ENCODE measurements at places on chromosomes 4 and X.

DNA sequence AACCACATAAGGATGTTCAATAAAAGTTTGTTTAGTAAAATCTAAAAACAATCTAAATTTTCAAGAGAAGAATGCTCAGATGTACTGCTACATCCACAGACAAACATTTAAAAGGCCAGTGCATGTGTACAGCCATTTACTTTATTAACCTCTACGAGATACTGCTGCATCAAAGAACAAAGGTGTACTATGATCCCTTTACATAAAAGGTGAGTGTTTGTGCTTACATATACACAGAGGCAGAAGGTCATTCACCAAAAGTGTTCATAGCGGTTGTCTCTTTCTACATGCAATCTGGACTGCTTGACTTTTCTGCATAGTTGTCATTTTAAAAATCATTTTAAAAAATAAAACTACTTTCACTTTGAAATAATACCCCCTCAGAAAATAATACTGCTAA, 81.7 kb downstream of the AFAP1 start:
- DNase-seq = no peak

DNA sequence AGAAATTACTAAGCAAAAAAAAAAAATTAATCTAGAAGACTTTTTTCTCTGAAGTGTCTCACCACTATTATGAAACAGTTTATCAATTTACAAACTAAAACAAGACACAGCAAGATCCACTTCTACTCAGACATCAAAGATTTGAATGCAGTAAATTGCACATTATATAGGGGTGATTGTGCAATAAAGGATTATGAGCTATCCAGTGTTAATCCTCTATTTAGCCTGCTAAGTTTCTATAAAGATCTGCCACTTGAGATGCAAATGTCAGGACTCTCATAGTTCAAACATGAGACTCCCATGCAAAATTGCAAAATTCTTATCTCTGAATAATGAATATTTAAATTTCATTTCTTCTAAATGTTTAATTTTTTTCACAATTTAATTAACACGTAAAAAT, 2.2 kb downstream of the TECRL start:
- no peak for DNase-seq

DNA sequence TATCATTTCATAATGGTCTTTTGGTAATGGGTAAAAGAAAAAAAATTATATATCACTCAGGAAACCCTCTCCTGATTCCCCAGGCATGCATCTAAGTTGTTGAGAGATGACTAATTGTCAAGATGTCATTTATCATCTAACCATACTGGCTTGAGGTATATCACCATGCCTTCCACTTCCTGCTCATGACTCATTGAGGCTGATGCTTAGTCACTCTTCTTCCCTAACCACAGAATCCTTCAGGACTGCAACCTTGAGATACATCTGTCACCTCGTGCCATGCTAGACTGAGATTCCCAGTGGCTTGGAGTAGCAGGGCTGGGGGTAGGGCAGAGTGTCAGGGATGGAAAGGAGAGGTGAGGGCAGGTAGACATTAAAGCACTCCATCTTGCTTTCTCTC, 782.5 kb upstream of the INTU start:
- DNase-seq = no peak

GRCh38 chrX:13198762-13199064, 121.1 kb downstream of the ATXN3L start:
- no peak for DNase-seq

GRCh38 chrX:75295641-75296040, 21.8 kb downstream of the UPRT start:
- no peak for DNase-seq

DNA sequence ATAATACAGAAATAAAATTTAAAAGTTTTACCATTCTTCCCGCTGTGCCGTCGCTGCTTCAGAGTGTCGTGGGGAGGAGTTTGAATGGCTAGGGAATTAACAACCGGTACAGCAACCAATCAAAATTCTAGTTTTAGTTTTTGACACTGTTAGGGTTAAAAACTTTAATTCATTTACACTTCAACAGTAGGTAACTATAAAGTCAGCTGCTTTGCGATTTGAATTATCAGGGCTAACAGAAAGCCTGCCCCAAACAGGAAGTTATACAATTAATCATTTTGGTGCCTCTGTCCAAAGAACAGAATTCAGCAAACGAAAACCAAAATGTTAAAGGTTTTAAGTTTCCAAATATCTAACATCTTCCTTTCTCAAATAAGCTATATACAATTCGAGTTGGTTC, 2.3 kb downstream of the HNRNPD start:
- peak; percentile 56 for DNase-seq

- no peak for DNase-seq
Observed at GRCh38 chrX:152814048-152814447, 16.5 kb downstream of the CETN2 start.

- DNase-seq = no peak
Observed at GRCh38 chr4:81896936-81897335, 425.2 kb upstream of the RASGEF1B start.

DNA sequence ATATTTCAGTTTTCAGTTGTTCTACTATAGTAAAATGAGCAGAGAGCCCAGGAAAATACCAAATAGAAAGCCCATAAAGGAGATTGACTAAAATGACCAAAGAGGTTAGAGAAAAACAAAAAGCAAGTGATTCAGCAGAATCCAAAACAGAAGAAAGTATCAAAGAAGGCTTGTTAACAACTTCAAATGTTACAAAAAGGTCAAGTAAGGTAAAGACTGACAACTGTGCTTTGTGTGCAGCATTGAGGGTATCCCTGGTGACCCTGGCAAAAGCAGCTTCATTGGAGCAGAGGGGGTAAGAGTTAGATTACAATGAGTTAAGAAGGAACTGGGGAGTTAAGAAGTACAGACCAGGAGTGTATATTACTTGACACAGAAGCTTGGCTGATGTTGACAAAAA, 317.9 kb downstream of the OPHN1 start:
- DNase-seq = no peak

DNA sequence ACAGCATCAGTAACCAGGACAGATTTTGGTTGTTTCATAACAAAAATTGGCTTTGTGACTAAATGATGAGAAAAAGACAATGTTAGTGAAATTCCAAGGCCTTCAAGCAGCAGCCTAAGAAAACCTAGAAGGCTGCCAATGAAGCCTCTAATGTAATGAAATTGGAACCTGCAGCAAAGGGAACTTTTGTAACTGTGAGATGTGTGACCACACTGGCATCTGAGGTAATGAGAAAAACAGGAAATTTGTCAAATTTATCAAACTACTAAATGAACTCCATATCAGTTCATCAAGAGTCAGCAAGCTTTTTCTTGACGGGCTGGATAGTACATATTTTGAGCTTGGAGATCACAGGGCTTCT, 30.4 kb upstream of the EMCN start:
- no peak for DNase-seq

- DNase-seq = no peak
Observed at GRCh38 chrX:14899607-14900006, 26.4 kb downstream of the MOSPD2 start.

GRCh38 chr4:77699731-77700210, 94.2 kb downstream of the CXCL13 start:
- no peak for DNase-seq

- peak; percentile 9 for DNase-seq
Observed at GRCh38 chr4:68907245-68907644, 44.4 kb downstream of the UGT2A3 start.

- DNase-seq = no peak
Observed at GRCh38 chrX:68916891-68917290, 88.1 kb downstream of the EFNB1 start.

GRCh38 chr4:117941611-117942010, 92.7 kb upstream of the NDST3 start:
- DNase-seq = no peak

GRCh38 chr4:180953572-180953971, 1289.6 kb upstream of the TENM3 start:
- no peak for DNase-seq

GRCh38 chrX:112058255-112058654, 24.3 kb downstream of the TRPC5 start:
- DNase-seq = no peak

GRCh38 chrX:42459735-42460134, 318.2 kb downstream of the PPP1R2C start:
- DNase-seq = no peak

DNA sequence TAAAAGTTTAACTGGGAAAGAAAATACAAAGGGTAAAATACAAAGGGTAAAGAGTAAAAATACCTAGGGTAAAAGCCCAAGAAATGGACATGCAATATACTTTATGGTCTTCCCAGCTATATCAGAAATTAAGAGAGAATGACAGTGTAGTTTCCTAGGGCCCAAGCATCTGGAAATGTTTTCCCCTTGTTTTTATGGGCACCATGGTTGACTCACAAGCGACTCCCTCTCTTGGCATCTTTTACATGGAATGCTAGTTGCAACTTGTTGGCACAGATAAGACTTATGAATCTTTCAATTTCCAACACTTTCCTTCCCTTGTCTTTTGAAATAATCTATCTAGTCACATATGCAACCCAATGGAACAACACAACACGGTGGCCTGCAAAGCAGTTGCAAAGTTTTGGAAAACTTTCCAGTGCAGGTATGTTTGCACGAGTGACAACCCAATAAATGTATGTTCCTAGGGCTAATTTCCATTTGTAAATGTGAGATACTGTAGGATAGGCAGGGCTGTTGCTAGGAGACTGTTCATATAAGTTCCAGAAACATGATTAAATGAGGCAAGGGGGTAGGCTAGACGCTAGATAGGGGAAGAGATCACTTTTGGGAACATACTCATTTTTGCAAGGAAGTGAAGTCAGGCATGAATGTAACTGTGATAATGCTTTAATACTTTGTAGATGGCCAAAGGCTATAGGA, 36.4 kb upstream of the CWH43 start:
- no peak for DNase-seq

DNA sequence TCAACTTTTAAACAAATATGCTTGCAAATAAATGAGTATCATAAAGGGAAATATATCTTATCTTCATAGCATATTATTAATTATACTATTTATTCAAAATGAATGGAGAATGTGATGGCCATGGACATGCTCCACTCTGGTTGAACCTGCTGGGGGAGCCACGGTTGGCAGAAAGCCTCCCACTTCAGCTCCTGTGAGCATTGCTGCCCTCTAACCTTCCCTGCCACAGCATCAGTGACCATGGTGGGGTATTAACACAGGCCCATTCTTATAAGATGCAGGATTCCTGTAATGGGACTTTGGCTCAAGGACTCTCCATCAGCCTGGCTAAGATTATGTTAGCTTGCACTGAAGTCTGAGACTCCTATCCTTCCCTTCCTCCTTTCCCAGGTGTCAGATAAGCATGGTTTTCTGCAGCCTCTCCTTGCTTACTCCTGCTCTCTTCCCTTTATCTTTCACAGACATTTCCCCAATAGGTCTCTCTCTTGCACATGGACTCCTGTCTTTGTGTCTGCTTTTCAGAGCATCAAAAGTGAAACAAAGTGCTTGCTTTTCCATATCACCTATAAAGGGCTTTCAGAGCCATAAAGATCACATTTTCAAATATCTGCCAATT, 4.9 kb upstream of the ABRAXAS1 start:
- DNase-seq = peak; percentile 63

DNA sequence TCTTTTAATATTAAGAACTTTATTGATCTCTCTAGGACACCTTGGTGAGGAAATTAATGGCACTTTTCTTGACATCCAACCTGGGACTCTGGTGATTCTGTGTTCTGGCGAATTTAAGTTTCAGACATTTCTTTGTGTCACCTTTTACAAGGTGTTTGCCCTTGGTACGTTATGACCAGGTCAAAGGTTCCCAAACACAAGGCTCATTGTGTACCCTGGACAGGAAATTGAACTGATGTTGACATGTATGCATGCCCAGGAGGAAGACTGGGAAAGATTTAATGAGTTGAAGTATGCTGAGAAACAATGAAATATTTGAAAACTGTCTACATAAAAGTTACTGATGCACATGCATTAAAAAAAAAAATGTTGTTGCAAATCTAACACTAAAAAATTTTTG, 22.1 kb downstream of the NIPAL1 start:
- DNase-seq = no peak

DNA sequence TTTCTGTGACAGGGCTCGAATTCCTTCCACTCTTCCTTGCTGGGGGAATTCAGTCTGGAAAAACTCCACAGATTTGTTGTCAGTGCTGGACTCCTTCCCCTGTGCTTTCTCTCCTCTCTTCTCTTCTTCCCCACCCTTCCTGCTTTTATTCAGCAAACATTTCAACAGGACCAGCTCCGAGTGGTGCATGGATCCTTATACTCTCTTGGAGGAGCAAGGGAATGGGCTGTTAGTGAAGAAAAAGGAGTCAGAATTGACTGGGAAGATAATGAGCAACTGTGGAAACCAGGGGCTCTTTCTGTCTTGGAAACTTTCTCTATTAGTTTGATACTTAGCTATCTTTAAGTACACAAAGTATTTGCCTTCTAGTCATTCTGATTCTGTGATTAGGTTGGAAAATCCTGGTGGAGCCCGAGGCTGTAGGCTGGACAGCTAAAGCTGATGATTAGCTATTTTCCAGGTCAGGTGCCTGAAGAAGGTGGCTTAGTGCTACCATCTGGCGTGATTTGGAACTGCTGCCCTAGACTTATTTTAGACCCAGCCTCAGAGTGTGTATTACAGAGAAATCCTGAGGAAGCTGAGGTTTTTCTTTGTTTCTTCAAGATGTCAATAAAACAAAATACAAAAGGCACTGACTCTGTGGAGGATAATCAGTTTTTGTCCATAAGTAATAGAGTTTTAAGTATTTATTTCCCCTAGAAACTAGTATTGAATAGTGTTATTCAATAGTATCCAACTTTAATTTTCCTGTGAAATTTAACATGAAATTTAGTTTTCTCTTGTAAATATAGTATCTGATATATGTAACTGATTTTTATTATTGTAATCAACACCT, 38.4 kb downstream of the NAP1L5 start:
- DNase-seq = peak; percentile 48

- DNase-seq = no peak
Observed at GRCh38 chr4:36081185-36081584, 163.1 kb downstream of the ARAP2 start.

DNA sequence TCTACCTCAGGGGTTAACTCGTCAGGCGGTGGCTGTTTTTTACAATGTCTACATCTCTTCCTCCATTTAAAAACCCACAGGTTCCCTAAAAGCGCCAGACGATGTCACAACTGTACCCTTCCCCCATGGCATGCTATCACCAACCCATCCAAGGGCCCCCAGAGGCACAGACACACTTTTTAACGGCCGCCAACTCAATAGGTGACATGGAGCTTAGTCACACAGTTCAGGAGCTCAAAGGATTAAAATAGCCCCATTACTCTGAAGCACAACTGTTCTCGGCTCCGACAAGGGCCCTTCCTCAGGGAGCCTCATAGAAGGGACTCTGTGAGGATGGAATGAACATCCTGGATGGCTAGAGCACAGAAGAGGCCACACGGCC, 12.4 kb downstream of the SH3KBP1 start:
- DNase-seq = no peak

DNA sequence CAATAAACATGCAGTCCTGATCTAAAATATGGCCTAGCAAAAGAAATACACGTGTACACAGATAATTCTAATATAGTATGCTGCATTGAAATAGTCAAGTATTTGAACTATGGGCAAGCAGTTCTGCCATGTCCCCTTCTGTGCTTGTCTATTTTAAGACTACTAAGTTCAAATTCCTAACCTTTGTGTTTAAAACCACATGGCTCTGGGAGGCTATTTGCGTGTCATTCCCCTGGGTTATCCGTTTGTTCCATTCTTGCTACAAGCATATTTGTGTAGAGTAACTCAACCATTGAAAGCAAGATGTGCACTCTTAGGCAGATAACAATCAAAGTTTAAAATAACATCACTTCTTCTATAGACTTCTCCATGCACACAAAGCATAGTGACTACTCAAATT, 25.4 kb upstream of the TBC1D1 start:
- no peak for DNase-seq

- DNase-seq = peak; percentile 15
Observed at GRCh38 chr4:55947912-55948725, 626 bp upstream of the CEP135 start.

GRCh38 chr4:6826781-6827508, 44.4 kb downstream of the KIAA0232 start:
- DNase-seq = peak; percentile 82
